ENCODE measurements at places on chromosomes 4 and X. TPM values are rescaled to one million over a fixed set of nuclear protein-coding genes. Genes with fewer than 3 reads are reported as not detected.

The DUSP21 gene
- not detected for total RNA-seq

The CCDC110 gene
- total RNA-seq, result 0.28 TPM

The LIMCH1 gene
- 18.6 TPM for total RNA-seq

The MEPE gene
- total RNA-seq, result not detected

The USP26 gene
- total RNA-seq, result not detected

The DCHS2 gene
- not detected for total RNA-seq

The BCLAF3 gene
- total RNA-seq, result 5.1 TPM

The GAGE12H gene
- total RNA-seq, result not detected

The CLCN3 gene
- 49.0 TPM for total RNA-seq

The MAP7D3 gene
- total RNA-seq, result 22.8 TPM

The GLRA2 gene
- not detected for total RNA-seq

The WNK3 gene
- 2.7 TPM for total RNA-seq

The MRFAP1 gene
- 335 TPM for total RNA-seq

The FRG2 gene
- not detected for total RNA-seq

The ERAS gene
- not detected for total RNA-seq

The TMEM35A gene
- 7.2 TPM for total RNA-seq

Data from endothelial cell of umbilical vein (primary cell).